ENCODE measurements at places on chromosomes 5 and 9.

DNA sequence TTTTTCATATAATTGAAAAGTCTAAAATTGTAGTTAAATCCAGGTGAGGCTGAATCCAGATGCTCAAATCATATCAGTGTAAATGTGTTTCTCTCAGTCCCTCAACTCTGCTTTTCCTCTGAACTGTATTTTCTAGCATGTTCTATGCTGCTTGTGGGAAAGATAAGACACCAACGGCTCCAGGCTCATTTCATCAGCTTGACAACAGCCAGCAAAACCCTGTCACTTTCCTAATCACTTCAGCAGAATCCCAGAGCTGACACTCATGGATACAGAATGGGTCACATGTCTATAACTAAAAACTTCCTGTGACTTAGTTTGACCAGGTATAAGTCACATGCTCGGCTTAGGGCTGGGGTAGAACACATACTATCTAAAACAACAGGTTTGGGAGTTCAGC is 179.4 kb upstream of the ADRA1B start:
- DNase-seq: no peak

GRCh38 chr9:4510546-4511322 is 20.5 kb downstream of the SLC1A1 start:
- DNase-seq: no peak

GRCh38 chr5:39413771-39414170 is 11.0 kb downstream of the DAB2 start:
- DNase-seq: no peak

GRCh38 chr5:87853541-87853940 is 415.1 kb downstream of the TMEM161B start:
- no peak for DNase-seq

GRCh38 chr5:81850501-81851357 is 99.8 kb upstream of the SSBP2 start:
- DNase-seq: peak; percentile 22

DNA sequence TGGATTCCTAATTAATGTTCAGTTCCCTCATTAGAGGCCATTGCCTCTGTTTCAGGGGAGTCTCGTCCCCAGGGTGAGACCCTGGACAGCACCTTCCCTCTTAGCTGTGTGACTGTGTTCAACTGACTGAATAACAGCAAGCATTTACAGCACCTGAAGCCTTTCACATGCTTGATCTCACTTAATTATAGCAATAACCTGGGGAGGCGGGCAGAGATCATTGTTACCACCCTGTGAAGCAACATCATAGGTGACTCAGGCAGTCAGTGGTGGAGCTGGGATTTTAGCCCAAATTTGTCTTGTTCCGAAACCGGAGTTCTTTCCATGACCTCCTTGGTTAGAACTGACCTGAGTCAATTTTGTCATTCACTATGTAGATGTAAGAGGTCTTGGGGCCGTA is 105.2 kb upstream of the RAD23B start:
- DNase-seq: no peak

Data from GM03348 (cell line).